ENCODE measurements at places on chromosomes 5 and 9.

DNA sequence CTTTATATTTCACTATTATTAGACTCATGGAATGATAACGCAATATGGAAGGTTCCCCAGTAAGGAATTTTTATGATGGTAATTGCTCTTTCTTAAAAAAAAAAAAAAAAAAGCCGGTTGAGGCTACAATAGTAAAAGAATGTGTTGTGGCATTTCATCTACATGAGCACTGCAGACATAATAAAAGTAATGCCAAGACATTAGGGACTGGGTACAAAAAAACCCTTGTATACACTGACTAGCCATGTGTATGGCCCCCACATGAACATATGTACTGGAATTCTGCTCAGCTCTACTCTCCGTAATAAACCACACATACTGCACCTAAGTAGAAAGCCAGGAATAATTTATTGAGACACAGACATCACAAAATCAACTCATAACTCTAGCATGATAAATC lies 218.4 kb downstream of the ADAMTS6 start:
- no peak for DNase-seq

GRCh38 chr5:137014731-137015130 lies 484.4 kb downstream of the SPOCK1 start:
- no peak for DNase-seq

GRCh38 chr9:132381966-132382541 lies 24.6 kb downstream of the TTF1 start:
- no peak for DNase-seq

DNA sequence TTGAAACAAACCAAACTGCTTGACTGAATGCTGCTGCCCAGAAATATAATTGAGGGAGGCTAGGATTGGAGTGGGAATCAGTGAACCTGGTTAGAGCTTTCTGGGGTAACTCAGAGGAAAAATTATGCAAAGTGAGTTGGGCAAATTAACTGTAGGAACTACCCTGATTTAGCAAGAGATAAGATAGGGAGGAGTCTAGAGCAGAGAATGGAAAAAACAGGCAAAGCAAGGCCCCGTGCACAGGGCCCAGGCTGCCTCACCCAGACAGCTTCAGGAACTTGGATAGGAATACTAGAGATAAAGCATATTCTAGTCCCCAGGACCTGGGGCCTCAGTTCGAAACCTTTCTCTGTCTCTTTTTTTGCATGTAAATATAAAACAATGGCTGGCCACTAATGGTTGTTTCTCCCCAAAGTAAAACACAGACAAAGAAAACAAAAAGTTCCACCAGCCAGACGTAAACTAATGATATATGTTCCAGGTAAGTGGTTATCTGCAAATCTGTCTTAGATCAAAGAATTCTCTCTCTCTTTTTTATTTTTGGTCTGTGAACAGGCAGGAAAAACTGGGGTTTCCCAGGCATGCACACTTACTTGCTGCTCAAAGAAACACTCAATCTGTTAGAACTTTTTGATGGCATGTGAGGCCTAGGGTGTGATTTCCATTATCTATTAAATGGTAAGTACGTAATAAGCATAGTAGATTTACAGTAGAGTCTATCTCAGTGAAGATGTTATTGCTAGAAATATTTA lies 168.1 kb upstream of the MAP3K1 start:
- no peak for DNase-seq

- DNase-seq: no peak
These were observed 514.2 kb downstream of the BNC2 start for GRCh38 chr9:16356196-16356765.

DNA sequence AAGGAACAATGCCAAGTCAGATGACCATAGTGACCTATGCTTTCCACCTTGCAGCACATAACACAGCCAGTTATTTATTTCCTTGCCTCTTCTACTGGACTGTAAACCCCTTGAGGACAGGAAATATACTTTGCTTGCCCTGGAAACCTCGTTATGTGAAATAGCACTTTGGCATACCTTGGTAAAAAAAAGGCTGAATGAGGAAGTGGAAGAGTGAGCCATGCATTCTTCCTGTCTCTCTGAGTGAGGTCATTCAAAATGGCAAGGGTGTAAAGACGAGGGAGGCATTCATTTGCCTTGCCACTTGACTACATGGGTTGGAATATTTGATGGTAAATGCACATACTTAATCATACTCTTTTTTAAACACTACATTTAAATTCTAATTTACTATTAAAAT lies 42.8 kb upstream of the SVEP1 start:
- no peak for DNase-seq

GRCh38 chr9:128733256-128733655 lies 9.3 kb upstream of the ZDHHC12 start:
- peak; percentile 90 for DNase-seq

DNA sequence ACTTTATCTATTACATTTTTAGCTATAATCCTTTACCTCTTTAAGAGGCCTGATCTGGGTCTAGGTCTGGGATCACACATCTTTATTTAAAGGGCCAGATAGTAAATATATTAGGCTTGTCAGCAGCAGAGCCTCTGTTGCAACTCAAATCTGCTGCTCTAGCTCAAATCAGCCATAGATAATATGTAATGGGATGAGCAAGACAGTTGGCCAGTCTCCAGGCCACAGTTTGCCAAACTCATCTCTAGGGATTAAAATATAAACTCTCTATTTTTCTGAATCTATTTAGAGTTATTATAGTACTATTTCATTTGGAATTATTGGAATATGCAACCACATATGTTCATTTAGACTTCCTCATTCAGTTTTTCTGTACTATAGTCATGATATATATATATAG lies 115.9 kb upstream of the MINAR2 start:
- DNase-seq: no peak

- DNase-seq: no peak
These were observed 504.6 kb downstream of the RASEF start for GRCh38 chr9:82558346-82558745.

DNA sequence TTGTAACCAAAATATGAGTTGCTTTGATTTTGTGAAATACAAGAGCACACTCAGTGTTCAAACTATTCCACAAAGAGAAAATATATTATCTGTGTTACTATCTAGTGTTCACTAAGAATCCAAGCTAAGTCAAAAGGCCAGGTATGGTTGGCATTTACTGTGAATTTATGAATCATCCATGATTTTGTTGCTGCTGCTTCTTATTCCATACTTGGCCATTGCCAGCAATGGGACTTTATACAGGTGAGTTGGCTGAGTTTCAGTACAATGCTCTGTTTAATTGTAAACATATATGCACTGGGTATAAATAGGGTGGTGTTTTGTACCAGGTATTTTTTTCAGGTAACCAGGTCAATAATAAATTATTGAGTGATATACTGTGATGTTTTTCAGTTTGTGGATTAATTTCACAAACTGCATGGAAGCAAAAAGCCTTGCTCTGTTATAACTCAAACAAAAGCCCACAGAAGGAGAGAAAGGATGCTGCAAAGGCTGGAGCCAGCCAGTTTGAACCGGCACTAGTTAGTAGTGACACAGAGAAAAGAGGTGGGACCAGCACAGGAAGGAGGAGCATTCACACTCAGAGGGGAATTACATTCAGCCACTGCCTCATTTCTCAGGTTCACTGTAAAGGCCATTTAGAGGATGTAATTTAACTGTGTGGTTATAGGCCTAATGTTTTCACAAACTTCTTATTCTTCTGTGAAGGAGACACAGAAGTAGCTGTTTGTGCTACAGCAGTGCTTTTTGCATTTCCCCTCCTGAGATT lies 381.8 kb downstream of the ADGRV1 start:
- peak; percentile 59 for DNase-seq

DNA sequence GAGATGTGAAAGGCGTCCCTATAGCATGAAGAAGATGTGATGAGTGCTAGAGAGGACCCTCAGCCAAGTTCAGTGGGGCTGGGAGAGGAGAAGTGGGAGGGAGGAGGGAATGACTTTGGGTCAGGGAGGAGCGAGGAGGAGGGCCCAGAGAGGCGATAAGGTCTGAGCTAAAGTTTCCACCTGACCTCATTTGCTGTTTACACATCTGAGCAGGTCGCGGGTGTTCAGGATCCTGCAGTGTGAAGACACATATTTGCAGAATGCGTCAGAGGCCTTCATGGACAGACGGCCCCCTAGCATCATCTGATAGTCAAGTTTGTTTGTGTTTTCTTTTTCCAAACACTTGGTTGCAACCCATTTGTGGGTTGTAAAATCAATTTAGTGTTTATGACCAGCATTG lies 18.9 kb upstream of the IGFBPL1 start:
- no peak for DNase-seq

- DNase-seq: no peak
These were observed 30.1 kb downstream of the TUSC1 start for GRCh38 chr9:25648116-25648515.

- no peak for DNase-seq
These were observed 147.4 kb downstream of the PBX3 start for GRCh38 chr9:125894566-125894965.

DNA sequence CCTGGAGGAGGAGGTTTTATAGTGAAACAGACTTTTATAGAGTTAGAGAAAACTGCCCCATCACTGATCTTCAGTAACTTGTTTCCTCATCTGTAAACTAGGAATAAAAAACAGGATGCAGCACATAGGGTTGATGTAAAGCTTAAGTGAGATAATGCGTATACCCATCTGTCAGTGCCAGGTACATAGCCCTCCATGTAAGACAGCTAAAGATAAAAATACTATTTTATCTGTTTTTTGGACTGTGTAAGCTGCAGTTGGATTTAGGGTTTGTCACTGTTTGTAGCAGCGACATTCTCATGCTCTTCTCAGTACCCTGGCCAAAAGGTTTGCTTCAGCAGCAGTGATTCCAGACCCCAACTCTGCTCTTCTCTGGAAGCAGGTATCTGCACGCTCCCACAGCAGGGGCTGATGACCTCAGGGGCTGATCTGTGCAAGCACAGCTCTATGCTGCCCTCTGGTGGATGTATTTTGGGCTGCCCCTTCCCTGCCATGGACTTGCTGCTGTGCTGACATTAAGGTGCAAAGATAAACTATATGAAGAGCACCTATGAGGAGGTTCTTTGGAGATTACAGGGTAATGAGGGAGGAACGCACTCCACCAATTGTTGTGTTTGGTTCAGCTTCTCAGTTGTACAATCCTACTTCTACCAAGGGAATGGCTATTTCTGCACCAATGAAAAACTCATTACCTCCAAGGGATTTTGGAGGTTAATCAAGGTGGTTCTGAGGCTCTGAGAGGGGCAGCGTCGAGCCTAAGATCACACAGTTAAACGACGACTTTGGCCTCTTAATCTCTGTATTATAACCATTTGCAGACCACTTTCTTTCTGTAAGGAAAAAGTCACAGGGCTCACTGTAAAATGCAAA lies 13.1 kb downstream of the HMHB1 start:
- peak; percentile 72 for DNase-seq

- DNase-seq: no peak
These were observed 43.4 kb upstream of the VCAN start for GRCh38 chr5:83428126-83428525.

- no peak for DNase-seq
These were observed 34.6 kb downstream of the PKD2L2 start for GRCh38 chr5:137923856-137924255.

GRCh38 chr5:45411971-45412612 lies 284.1 kb downstream of the HCN1 start:
- no peak for DNase-seq

GRCh38 chr9:8907868-8908267 lies 1108.3 kb upstream of the DMAC1 start:
- DNase-seq: no peak

DNA sequence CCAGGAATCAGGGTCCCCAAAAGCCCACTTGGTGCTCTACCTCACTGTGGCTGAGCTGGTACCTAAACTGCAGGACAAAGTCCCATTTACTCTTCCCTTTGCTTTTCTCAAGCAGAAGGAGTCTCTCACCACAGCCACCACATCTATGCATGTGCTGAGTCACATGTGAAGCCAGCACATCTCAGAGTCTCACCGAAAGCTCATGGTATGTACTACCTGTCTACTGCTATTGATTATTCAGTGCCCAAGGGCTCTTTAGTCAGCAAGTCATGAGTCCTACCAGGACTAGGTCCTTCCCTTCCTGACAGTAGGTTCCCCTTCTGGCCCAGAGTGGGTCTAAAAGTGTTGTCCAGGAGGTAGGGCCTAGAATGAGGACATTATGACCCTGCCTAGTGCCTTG lies 130.7 kb upstream of the NTRK2 start:
- DNase-seq: no peak

DNA sequence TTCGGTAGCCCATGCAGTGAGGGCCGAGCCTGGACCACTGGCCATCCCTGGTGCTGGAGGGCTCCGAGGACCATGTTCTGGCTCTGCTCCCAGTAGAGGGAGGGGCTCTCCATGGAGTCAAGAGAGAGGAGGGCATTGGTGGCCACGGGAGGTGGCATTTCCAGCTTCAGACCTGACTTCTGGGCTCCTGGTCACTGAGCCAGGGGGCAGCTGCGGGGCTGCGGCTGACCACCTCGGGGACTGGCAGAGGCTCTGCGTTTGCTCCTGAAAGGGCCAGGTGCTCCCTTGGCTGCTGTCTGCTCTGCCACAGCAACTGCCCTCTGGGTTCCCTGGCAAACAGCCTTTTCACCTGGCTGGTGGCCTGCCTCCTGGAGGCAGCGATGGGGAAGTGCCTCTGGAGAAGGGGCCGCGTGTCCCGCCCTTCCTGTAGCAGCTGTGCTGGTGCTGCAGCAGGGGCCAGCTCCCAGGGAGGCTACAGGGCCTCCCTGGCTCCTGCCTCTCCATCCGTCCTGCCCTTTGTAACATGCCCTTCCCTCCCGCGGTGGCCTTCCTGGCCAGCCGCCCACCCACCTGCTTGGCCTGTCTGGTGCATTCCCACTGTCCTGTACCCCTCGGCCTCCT lies 144.6 kb downstream of the CACNA1B start:
- DNase-seq: peak; percentile 8

- no peak for DNase-seq
These were observed 32.0 kb downstream of the PTBP3 start for GRCh38 chr9:112301420-112301819.

DNA sequence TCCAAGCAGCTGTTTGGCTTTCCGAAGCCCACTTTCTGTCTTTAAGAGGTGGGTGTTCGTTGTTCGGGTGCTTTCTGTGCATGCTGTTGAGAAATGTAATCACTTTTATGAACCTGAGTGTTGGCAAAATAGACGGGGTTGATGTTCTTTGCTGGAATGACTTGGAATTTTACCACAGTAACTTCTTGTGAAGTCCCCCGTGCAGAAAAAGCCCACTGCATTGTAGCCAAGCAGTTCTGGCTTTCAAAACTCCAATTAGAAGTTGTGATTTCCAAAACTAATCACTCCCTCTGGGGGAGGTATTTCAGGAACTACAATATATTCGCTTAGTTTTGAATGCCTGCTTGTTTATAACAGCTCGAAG lies 111.1 kb downstream of the PAM start:
- no peak for DNase-seq

- DNase-seq: no peak
These were observed 462.5 kb downstream of the SPOCK1 start for GRCh38 chr5:137036640-137037039.

- DNase-seq: no peak
These were observed 266.6 kb downstream of the SMARCA2 start for GRCh38 chr9:2281803-2282185.

All from mucosa of descending colon (tissue), 3 donors.